ENCODE measurements at places on chromosomes 12 and 14.

DNA sequence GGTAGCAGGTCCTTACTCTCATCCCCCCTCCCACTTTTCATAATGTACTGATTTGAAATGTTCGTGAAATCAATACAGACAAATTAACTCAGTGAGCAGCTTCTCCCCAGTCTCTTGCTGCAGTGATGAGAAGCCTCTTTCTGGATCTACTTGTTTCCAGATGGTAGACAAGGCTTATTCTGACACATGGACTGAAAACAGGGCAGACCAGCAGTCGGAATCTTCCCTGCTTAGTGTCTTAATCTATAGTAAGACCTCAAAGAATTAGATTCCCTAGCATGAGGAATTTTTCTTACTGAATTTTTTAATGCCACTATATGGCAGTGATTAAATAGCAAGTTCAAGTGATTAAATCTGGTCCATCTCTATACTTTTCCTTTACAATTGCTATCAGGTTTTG is 120.1 kb downstream of the RGS6 start:
- peaks cover 4% of the 10 kb centered on the region for H3K27me3 ChIP-seq
- no peaks in the 10 kb centered on the region for H3K36me3 ChIP-seq
- no peak overlapping the region for H3K4me3 ChIP-seq

DNA sequence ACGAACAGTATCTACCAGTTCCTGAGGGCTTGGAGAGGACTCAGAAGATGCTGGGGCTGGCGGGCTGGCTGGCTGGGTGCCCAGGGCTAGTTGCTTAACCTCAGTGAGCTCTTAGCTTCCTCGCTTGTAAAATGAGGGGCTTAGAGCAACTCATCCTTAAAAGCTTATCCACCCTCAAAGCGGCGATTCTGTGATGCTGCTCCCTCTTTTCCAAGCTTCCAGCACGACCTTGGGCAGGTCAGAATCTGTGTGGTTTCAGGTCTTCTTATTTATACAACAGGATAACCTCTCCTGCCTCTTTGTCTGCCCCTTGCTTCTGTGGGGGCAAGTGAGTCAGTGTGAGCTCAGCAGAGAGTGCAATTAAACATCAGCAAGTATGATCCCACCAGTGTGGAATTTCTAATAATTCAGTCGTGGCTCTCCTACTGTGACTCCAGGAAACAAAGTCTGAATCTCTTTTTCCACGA is 281.8 kb downstream of the KSR2 start:
- no peak overlapping the region for H3K27ac ChIP-seq
- no peaks in the 10 kb centered on the region for H3K4me1 ChIP-seq
- H3K4me3 ChIP-seq, result no peak overlapping the region
- H3K36me3 ChIP-seq, result no peaks in the 10 kb centered on the region

DNA sequence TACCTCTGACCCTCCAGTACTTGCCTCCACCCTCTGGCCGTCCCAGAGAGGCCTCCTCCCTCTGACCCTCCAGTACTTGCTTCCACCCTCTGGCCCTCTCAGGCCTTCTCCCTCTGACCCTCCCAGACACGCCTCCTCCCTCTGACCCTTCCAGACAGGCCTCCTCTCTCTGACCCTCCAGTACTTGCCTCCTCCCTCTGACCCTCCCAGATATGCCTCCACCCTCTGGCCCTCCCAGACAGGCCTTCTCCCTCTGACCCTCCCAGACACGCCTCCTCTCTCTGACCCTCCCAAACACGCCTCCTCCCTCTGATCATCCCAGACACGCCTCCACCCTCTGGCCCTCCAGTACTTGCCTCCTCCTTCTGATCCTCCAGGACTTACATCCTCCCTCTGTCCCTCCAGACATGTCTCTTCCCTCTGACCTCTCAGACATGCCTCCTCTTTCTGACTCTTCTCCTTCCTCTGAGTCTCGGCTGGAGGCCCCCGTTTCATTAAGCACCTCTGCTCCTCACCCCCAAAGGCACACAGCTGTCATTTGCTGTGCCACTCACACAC is 71.9 kb downstream of the PHETA1 start:
- H3K27me3 ChIP-seq, result no peaks in the 10 kb centered on the region
- no peaks in the 10 kb centered on the region for H3K36me3 ChIP-seq
- no peak overlapping the region for H3K4me3 ChIP-seq
- no peak for DNase-seq
- no peak overlapping the region for H3K27ac ChIP-seq
- no peaks in the 10 kb centered on the region for H3K4me1 ChIP-seq

DNA sequence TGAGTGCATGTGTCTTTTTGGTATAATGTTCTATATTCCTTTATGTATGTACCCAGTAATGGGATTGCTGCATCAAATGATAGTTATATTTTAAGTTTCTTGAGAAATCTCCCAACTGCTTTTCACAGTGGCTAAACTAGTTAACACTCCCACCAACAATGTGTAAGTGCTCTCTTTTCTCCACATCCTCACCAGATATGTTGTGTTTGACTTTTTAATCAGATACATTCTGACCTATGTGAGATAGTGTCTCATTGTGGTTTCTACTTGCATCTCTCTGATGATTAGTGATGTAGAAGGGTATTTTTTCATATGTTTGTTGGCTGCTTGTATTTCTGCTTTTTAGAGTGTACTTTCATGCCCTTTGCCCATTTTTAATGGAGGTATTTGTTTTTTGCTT is 62.8 kb upstream of the ALG10B start:
- DNase-seq, result no peak
- no peaks in the 10 kb centered on the region for H3K36me3 ChIP-seq
- H3K27ac ChIP-seq, result no peak overlapping the region
- H3K4me1 ChIP-seq, result no peaks in the 10 kb centered on the region

DNA sequence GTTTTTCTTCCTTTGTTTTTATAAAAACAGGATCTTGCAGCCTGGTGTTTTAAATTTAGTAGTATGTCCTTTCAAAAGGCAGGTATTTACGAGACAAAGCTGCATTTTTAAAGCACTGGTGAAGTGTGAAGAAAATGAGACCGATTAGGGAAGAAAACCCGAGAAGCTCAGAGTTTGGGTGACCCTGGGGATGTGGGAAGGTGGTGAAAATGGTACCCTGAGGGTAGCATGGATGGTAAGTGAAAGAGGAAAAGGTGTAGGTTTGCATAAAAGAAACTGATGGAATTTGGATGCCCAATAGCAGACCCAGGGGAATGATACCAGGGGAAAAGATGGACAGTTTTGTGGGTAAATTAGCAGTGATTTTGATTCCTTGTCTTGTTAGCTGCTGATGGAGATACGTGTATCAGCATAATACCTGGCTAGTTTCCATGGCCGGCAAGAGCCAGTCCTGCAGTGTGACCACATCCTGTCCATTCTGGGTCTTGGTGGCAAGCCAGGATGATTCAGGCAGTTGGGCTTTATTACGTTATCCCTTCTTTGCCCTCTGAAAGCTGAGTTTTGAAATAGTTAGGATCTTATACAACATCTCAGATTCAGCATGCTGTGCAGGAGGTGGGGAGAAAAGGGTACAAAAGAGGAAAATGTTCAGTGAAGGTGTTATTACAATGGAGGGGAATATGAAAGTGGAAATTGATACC is 8.9 kb downstream of the BICD1 start:
- no peak overlapping the region for H3K4me3 ChIP-seq
- DNase-seq, result no peak
- peaks cover 5% of the 10 kb centered on the region for H3K36me3 ChIP-seq
- H3K27ac ChIP-seq, result no peak overlapping the region
- H3K4me1 ChIP-seq, result peaks cover 8% of the 10 kb centered on the region
- H3K27me3 ChIP-seq, result no peaks in the 10 kb centered on the region

DNA sequence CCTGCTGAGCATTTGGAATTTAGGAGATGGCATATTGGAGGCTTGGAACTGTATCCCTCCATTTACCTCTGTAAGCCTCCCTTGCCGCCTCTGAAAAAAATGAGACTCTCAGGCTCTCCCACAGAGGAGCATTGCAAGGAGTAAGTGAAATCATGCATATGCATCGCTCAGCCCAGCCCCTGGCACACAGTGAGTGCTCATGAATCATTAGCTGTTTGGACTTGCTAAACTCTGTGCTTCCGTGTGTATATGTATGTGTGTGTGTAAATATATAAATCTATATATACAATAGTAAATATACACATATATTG is 17.1 kb upstream of the TBX3 start:
- H3K27ac ChIP-seq, result no peak overlapping the region
- peaks cover 81% of the 10 kb centered on the region for H3K27me3 ChIP-seq
- H3K36me3 ChIP-seq, result no peaks in the 10 kb centered on the region
- H3K4me3 ChIP-seq, result no peak overlapping the region
- no peak for DNase-seq

- peak overlapping the region; percentile 61 for H3K27ac ChIP-seq
- H3K36me3 ChIP-seq, result no peaks in the 10 kb centered on the region
- peaks cover 94% of the 10 kb centered on the region for H3K27me3 ChIP-seq
- DNase-seq, result peak; percentile 60
Measured at GRCh38 chr12:48815126-48816110, 2.9 kb upstream of the CACNB3 start.

GRCh38 chr12:120579179-120579578 is 2.0 kb downstream of the POP5 start:
- H3K27me3 ChIP-seq, result peaks cover 14% of the 10 kb centered on the region
- H3K27ac ChIP-seq, result no peak overlapping the region
- no peak for DNase-seq
- peaks cover 50% of the 10 kb centered on the region for H3K36me3 ChIP-seq
- H3K4me3 ChIP-seq, result no peak overlapping the region
- H3K4me1 ChIP-seq, result peaks cover 45% of the 10 kb centered on the region

DNA sequence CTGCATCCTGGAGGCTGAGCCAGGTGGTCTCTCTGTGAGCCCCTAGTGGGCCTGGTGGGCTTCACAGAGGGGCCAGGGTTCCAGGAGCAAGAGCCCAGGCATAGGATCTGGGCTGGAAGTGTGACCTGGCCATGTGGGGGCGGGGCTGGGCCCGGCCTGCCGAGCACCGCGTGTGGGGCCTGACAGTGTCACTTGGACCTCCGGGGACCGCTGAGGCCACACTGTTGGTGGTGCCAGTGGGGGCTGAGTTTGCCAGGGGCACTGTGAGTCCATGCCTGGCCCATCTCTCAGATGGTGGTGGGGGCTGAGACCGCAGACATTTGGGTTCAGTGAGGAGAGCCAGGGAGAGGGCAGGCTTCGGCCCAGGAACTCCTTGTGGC is 5.2 kb downstream of the FBRSL1 start:
- H3K27ac ChIP-seq, result no peak overlapping the region
- H3K27me3 ChIP-seq, result no peaks in the 10 kb centered on the region
- peaks cover 9% of the 10 kb centered on the region for H3K36me3 ChIP-seq
- no peak for DNase-seq

GRCh38 chr14:49999826-50000379 is 107.0 kb downstream of the ARF6 start:
- peaks cover 74% of the 10 kb centered on the region for H3K4me1 ChIP-seq
- H3K27ac ChIP-seq, result peak overlapping the region; percentile 98
- peak overlapping the region; percentile 78 for H3K4me3 ChIP-seq
- H3K27me3 ChIP-seq, result no peaks in the 10 kb centered on the region
- peak; percentile 31 for DNase-seq

DNA sequence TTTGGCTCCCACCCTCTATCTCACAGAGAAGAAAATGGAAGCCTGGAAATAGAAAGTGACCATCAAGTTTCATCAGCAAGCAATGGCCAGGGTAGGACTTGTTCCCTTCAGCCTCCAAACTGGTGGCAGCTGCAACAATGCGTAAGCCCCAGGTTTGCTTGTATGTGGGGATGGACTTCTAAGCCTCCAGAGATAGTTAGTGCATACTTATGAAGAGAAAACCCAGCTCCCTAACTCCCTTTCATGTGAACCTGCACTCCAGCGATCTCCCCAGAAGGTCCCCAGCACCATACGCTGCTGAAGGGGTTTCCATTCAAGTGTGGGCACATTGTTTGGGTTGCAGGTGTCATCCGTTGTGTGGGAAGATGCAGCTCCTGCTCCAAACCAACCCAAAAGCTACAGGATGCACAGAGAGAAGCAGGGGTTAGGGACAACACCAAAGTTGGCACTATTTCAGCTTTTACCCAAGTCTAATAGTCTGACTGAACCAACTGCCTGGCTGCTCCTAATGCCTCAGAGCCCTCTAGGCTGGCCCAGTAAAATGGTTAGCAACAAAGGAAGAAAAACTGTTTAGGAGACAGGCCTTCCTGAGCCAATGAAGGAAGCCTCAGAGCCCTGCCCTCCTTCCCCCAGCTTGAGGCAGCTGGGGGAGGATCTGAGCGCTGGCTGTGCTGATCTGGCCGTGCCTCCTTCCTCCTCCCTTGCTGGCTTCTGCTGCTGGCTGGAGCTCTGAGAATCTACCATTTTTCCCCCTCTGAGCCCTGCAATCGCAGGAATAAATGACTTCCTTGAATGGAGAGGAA is 12.3 kb downstream of the ZFP36L1 start:
- DNase-seq, result peak; percentile 72
- H3K27ac ChIP-seq, result peak overlapping the region; percentile 99
- H3K27me3 ChIP-seq, result no peaks in the 10 kb centered on the region
- H3K36me3 ChIP-seq, result peaks cover 7% of the 10 kb centered on the region
- peak overlapping the region; percentile 77 for H3K4me3 ChIP-seq

GRCh38 chr14:65137648-65138307 is 35.5 kb upstream of the MAX start:
- no peak for DNase-seq
- no peak overlapping the region for H3K4me3 ChIP-seq
- peaks cover 3% of the 10 kb centered on the region for H3K4me1 ChIP-seq
- H3K36me3 ChIP-seq, result no peaks in the 10 kb centered on the region
- H3K27ac ChIP-seq, result no peak overlapping the region

GRCh38 chr14:68308726-68309520 is 483.9 kb downstream of the ZFP36L1 start:
- no peak overlapping the region for H3K27ac ChIP-seq
- no peak overlapping the region for H3K4me3 ChIP-seq
- no peaks in the 10 kb centered on the region for H3K27me3 ChIP-seq

- DNase-seq, result no peak
- H3K4me1 ChIP-seq, result no peaks in the 10 kb centered on the region
- H3K36me3 ChIP-seq, result no peaks in the 10 kb centered on the region
- H3K4me3 ChIP-seq, result no peak overlapping the region
- H3K27ac ChIP-seq, result no peak overlapping the region
- no peaks in the 10 kb centered on the region for H3K27me3 ChIP-seq
Measured at GRCh38 chr12:131239384-131240094, 285.8 kb downstream of the ADGRD1 start.

DNA sequence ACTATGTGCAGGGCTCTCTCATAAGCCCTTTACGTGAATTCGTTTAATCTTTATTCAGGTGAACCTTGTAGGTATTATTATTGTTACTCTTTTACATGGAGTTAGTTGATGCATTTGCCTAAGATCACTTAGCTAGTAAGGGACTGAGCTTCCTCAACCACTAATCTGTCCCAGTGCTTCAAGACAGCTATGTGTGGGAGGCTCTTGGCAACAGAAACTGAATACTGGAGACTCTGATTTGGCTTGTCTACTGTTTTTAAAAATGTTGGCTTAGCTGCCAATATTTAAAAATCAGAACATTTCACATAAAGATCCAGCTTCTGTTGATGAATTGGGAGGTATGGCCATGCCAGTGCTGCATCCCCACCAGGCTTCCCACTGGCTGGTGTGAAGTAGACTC is 6.8 kb downstream of the KNTC1 start:
- H3K4me3 ChIP-seq, result no peak overlapping the region
- no peaks in the 10 kb centered on the region for H3K27me3 ChIP-seq
- no peak overlapping the region for H3K27ac ChIP-seq
- peaks cover 2% of the 10 kb centered on the region for H3K4me1 ChIP-seq
- H3K36me3 ChIP-seq, result peaks cover 27% of the 10 kb centered on the region
- no peak for DNase-seq
